ENCODE measurements at places on chromosomes 12 and 14. TPM values are rescaled to one million over a fixed set of nuclear protein-coding genes. Genes with fewer than 3 reads are reported as not detected.
A peak's percentile ranks its signal among the peaks of the same experiment; 100 is the strongest.

TMCC3 gene
- total RNA-seq = 9.0 TPM

OVCH1 gene
- 0.20 TPM for total RNA-seq

- H3K4me1 ChIP-seq = peaks cover 14% of the 10 kb centered on the region
- H3K27me3 ChIP-seq = no peaks in the 10 kb centered on the region
- no peak overlapping the region for H3K27ac ChIP-seq
- H3K4me3 ChIP-seq = peak overlapping the region; percentile 55
- DNase-seq = no peak
Observed at GRCh38 chr12:130839770-130840404, 837 bp upstream of the STX2 start.

DNA sequence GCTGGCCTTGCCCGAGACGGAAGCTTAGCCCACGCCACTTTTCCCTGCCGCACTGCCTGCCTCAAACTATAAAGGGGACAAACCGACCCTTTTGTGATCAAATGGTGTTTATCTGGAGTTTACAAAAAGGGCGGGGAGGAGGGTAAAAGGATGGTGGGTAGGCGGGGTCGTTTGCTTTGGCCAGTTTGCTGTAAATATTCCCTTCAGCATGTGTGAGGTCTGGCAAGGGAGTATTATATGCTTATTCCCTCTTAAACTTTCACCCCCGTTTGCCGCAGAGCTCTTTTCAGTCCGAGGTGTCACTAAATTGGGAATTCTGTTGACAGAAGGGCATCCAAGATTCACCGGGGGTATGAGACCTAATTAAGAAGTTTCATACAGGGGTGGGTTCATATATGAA is 3.8 kb upstream of the TBX3 start:
- no peaks in the 10 kb centered on the region for H3K36me3 ChIP-seq
- no peak overlapping the region for H3K4me3 ChIP-seq
- peaks cover 36% of the 10 kb centered on the region for H3K4me1 ChIP-seq
- DNase-seq = no peak

CMTM5 gene
- 10.8 TPM for total RNA-seq

DNA sequence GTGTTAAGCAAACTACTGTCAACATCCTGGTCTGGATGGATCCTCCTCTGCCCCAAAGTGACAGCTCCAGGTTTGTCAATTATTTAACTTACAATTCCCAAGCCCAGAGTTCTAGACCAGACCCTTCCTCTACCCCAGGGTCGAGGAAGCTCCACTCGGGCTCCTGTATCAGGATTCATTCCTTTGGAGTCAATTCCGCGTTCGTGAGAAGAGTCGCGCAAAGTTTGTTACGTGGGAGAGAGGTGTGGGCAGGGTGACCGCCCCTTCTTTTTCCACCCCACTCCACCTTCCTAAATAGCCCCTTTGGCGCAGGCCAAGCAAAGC is 479 bp downstream of the SEL1L start:
- peak overlapping the region; percentile 95 for H3K4me3 ChIP-seq
- no peaks in the 10 kb centered on the region for H3K27me3 ChIP-seq
- H3K36me3 ChIP-seq = no peaks in the 10 kb centered on the region
- peaks cover 29% of the 10 kb centered on the region for H3K4me1 ChIP-seq
- DNase-seq = no peak

GRCh38 chr12:123516216-123516780 is 17.2 kb downstream of the RILPL1 start:
- H3K36me3 ChIP-seq = peaks cover 74% of the 10 kb centered on the region
- H3K27ac ChIP-seq = no peak overlapping the region
- H3K27me3 ChIP-seq = no peaks in the 10 kb centered on the region
- H3K4me1 ChIP-seq = peaks cover 7% of the 10 kb centered on the region

FSCB gene
- total RNA-seq = 0.42 TPM

GRCh38 chr12:114580306-114580705 is 103.7 kb downstream of the TBX3 start:
- H3K27me3 ChIP-seq = no peaks in the 10 kb centered on the region
- H3K4me3 ChIP-seq = no peak overlapping the region
- no peaks in the 10 kb centered on the region for H3K4me1 ChIP-seq
- H3K36me3 ChIP-seq = no peaks in the 10 kb centered on the region
- no peak overlapping the region for H3K27ac ChIP-seq

DNA sequence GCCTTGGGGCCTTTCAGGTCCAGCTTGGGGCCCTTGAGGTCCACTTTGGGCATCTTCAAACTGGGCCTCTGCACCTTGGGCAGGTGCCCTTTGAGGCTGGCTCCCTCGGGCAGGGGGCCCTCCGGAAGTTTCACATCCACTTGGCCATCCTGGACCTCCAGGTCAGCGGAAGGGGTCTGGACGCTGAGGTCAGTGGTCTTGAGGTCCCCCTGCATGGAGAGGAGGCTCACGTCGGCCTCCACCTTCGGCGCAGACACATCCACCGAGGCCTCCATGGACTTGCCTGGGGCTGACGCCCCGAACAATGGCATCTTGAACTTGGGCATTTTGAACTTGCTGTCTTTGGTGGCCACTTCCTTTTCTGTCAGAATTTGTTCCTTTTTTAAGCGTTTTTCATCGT is 25.1 kb downstream of the AHNAK2 start:
- no peak for DNase-seq
- H3K4me3 ChIP-seq = no peak overlapping the region
- no peak overlapping the region for H3K27ac ChIP-seq
- H3K27me3 ChIP-seq = no peaks in the 10 kb centered on the region
